ENCODE measurements at places on chromosomes 1 and 21. TPM values are rescaled to one million over a fixed set of nuclear protein-coding genes. Genes with fewer than 3 reads are reported as not detected.

DNA sequence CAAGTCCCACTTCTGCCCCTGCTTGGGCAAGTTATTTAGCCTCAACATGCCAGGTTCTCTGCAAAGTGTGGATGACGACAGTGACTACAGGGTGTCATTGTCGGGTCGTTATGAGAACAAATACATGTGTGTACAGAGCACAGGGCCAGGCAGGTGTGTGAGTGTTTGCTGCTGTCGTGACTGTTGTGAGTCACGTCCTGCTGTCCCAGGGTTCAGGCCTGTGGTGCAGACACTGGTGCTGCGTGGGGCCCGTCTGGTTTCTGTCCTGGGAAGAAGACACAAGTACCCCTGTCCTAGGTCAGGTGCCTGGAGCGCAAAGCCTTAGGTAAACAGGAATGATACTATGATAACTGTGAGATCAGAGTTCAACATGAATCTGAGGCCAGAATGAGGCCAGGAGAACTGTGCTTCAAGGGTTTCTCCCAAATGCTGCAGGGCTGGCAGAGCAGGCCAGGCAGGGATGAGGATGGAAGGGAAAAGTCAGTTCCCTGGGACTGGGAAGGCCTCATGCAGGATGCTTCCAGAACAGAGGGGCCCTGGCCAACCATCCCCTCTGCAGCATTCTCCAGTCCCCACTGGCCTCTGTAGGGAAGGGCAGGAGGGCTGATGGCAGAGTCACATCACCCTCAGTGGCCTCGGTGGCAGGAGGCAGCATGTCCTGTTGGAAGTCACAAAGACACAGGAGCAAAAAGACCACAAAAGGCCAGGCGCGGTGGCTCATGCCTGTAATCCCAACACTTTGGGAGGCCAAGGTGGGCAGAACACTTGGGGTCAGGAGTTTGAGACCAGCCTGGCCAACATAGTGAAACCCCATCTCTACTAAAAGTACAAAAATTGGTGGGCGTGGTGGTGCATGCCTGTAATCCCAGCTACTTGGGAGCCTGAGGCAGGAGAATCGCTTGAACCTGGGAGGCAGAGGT, 15.7 kb downstream of the GPR157 start:
- peak; percentile 87 for DNase-seq

Gene GIPC2
- total RNA-seq, result not detected

GRCh38 chr1:98327220-98327861, 334.2 kb upstream of the SNX7 start:
- no peak for DNase-seq

DNA sequence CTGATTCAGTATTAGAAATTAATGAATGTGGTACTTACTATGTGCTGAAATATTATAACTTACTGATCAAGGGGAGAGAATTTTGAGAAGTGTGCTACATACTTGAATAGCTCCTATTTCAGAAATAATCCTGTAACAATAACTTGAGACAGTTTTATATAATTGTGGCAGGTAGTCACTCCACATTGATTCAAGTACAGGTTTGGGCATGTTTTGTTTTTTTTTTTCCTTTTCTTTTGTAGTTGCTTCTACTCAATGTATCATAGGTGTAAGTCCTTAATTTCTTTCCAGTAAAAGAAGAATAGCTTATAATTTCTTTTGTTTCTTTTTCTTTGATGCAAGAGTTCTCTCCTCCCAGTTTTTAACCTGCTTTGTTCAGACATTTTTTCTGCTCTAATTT, 86.1 kb upstream of the ADGRL2 start:
- peak; percentile 32 for DNase-seq

GRCh38 chr1:220338759-220339158, 66.5 kb upstream of the RAB3GAP2 start:
- DNase-seq, result no peak

Gene RNF207
- total RNA-seq, result 19.2 TPM

DNA sequence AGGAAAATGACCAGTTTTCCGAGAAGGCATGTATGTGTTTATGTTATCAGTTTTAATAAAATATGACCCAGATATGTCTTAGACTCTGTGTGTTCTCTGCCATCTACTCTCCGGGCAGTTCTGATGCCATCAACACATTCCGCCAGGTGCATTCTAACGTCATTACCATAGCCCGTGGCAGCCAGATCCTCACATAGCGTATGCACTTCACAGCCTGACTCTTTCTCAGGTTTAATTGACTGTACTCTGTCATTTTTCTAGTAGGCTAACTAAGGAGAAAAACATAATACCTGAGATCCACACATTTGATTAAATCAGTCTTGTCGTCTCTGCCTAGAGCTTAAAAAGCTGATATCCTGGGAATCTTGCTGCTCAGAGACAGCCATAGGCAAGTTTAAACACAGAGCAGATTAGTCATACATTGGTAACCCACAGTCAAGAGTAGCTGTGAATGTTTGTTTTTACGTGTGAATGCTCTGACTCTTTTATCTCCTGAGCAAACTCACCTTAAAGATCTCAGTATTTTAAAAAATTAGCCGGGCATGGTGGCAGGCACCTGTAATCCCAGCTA, 175.9 kb downstream of the GREM2 start:
- peak; percentile 5 for DNase-seq

- no peak for DNase-seq
These were observed 38.9 kb upstream of the IVNS1ABP start for GRCh38 chr1:185355947-185356346.

DNA sequence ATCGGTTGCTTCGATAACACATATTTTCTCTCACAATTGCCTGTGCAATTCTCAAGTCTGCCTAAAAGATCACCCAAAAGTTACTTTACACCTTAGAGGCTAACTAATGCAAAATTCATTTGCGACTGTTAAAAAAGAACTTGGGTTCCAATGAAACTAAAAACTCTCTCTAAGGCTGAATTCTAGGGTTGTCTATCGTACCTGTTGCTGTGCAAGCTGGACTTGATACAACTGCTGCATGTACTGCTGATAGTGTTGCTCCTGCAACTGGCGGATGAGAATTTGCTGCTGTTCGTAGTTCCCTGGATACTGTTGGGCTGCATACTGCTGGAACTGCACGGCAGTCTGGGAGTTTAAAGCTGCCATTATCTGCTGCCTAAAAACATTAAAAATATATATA, 27.6 kb downstream of the ACBD3 start:
- DNase-seq, result no peak

DNA sequence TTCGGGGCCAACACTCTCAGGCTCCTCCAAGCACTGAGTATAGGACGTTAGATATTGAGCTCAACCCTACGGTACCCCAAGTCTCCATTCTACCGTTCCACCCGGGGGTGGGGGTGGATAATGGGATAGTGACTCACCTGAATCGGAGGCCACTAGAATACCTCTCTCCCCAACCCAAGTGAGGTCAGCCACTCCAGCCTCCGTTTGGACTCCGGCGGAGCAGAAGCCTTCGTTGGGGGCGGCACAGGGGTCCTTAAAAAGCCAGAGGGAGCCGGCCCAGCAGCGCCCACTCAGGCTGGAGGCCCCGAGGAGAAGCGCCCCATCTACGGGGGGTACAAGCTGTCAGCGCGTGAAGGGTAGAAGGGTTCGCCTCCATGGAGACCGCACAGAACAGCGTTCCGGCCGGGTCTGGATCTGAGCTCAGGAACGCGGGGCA, 556 bp downstream of the WDR77 start:
- DNase-seq, result peak; percentile 48

GRCh38 chr21:34351786-34352241, 12.0 kb upstream of the KCNE2 start:
- no peak for DNase-seq

GRCh38 chr1:11053758-11054137, 6.1 kb downstream of the SRM start:
- DNase-seq, result no peak

Gene CD1E
- not detected for total RNA-seq

GRCh38 chr1:163820226-163820625, 498.5 kb downstream of the NUF2 start:
- DNase-seq, result no peak

DNA sequence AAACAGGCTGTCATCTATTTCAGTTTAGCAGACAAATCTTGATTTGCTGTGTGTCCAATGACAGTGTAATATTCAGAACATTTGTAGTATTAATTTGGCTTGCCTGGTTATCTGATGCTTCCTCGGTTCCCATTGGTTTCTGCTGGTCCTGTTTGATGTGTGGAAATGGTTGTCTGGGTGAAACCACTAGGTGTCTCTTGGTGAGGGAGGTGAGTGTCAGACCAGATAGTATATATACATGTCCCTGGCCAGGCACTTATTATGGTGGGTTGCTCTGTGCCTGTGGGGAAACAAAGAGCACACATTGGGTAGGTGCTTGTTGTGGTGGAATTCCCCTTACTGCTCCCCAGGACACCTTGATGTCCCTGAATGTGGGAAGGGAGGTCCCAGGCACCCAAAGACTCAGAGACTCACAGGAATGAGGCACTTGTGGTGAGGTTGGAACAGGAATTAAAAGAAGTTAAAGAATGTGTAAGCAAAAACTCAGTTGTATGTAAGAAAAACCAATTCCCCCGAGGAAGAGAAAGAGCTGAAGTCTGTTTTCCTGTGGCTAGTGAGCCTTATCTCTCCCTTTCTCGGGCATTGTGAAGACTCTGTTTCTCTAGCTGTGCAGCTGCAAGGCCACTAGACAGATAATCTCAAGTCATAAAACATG, 1519.1 kb downstream of the BRINP3 start:
- no peak for DNase-seq

- no peak for DNase-seq
These were observed 11.2 kb upstream of the IVNS1ABP start for GRCh38 chr1:185328255-185328654.

Gene GPR52
- total RNA-seq, result 1.4 TPM

GRCh38 chr1:220294846-220295301, 22.6 kb upstream of the RAB3GAP2 start:
- DNase-seq, result peak; percentile 19

GRCh38 chr1:77375990-77376389, 94.2 kb downstream of the AK5 start:
- DNase-seq, result no peak

DNA sequence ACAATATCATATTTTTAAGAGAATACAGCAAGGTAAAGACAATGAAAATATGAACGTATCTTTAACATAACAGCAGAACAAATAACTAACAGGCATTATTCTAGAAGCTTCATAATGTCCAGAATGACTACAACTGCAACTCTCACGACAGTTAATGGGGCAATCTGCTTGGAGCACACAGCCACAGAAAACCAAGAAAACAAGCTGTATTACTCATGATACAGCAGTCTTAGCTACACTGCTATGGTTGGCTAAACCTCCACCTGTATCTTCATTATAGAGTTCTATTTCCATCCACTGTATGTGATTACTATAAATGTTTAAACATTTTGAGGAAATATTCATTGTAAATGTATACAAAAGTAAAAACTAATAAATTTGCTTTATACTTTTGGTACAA, 139.9 kb downstream of the DPYD start:
- DNase-seq, result no peak

Gene NEGR1
- total RNA-seq, result 0.17 TPM

Gene PADI3
- 1.3 TPM for total RNA-seq

Gene PTPRU
- total RNA-seq, result 46.3 TPM

DNA sequence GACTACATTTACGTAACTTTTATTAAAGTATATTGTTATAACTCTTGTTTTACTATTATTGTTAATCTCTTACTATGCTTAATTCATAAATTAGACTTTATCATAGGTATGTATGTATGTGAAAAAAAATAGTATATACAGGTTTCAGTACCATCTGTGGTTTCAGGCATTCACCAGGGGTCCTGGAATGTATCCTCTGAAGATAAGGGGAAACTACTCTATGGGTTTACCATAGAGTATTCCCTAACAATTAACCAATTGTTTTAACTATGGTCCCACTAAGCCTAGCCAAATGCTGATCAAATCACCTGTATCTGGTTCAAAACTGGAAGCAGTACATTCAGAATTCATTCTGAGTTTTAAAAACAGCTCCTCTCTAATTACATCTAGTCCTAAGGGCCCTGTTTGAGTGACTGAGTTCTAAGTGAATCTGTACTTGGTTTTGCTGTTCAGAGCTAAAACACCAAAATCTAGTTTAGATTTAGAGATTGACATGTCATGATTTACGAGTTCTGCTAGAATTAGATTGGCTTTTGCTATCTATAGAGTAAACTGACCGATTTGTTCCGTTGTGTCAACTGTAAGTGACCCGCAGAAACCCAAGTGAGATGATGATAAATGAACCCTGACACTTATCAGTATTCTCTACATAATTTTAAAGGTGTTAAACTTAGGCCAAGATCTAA, 93.5 kb upstream of the GNG4 start:
- DNase-seq, result no peak

Gene TFF3
- total RNA-seq, result not detected

Gene HES3
- not detected for total RNA-seq
